Endothelial cell of umbilical vein (primary cell): ENCODE measurements at places on chromosomes 12 and 14. TPM values are rescaled to one million over a fixed set of nuclear protein-coding genes. Genes with fewer than 3 reads are reported as not detected.

- DNase-seq = no peak
Measured at GRCh38 chr14:61628016-61628725, 67.1 kb upstream of the HIF1A start.

DNA sequence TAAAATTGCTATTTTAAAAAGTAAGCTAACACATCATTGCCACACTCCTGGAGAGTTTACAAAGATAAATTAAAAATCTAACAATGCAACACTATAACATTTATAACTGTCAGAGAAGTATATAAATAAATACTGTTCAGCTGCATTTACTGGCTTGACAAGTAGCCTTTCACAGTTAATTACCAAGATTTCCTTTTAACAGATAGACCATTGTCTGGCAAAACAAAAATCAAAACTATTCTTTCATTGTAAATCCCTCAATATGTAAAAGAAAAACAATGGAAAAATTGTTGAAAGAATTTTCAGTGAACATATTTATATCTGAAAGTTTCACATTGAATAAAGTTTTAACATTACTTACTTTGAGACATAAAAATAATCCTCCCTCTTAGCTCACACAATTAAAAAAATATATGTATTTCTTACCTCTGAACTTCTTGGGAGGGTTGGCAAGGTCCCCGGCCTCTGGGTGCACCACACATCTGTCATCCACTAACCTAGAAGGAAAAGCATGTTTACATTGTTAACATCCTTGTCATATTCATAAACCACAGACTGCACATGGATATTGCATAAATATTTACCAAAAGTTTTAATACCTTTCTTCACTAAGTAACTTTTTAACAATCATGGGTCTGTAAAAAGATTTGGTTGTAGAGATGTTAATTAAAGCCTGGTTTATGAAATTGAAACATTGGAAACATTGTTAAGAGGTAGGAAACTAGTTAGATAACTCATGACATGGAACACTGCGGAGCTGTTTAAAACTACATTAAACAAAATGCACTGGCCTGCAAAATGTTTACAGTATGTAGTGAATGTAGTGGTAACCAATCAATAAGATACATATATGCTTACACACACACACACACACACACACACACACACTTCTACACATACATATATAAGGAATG lies 43.0 kb downstream of the ITPR2 start:
- no peak for DNase-seq

ADAMTS20 gene
- not detected in 2 replicates for total RNA-seq

LEMD3 gene
- total RNA-seq = 24.2 and 29.0 TPM in 2 replicates
